Prostate gland (tissue), 2 donors: ENCODE measurements at places on chromosomes 13 and 19. TPM values are rescaled to one million over a fixed set of nuclear protein-coding genes. Genes with fewer than 3 reads are reported as not detected.

Gene C19orf67
- 0.97 TPM for total RNA-seq

Gene CD22
- not detected for total RNA-seq

GRCh38 chr19:29491995-29492577 is 33.7 kb upstream of the VSTM2B start:
- DNase-seq = no peak

DNA sequence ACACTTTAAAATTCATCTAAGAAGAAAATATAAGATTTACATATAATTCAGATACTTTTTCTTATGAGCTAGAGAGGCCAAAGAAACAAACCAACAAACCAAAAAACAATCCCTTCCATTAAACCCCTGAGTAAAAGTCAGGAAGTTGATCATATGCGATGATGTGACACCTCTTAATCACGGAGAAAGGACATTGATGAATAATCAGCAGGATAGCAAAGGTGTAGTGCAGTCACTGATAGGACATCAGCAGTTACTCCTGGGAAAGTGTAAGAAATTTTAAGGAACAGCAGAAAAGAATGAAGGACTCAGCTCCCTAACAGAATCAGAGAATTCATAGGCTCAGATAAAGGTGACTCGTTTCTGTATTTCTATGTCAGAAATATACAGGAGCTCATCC is 202.4 kb upstream of the EDNRB start:
- DNase-seq = no peak

DNA sequence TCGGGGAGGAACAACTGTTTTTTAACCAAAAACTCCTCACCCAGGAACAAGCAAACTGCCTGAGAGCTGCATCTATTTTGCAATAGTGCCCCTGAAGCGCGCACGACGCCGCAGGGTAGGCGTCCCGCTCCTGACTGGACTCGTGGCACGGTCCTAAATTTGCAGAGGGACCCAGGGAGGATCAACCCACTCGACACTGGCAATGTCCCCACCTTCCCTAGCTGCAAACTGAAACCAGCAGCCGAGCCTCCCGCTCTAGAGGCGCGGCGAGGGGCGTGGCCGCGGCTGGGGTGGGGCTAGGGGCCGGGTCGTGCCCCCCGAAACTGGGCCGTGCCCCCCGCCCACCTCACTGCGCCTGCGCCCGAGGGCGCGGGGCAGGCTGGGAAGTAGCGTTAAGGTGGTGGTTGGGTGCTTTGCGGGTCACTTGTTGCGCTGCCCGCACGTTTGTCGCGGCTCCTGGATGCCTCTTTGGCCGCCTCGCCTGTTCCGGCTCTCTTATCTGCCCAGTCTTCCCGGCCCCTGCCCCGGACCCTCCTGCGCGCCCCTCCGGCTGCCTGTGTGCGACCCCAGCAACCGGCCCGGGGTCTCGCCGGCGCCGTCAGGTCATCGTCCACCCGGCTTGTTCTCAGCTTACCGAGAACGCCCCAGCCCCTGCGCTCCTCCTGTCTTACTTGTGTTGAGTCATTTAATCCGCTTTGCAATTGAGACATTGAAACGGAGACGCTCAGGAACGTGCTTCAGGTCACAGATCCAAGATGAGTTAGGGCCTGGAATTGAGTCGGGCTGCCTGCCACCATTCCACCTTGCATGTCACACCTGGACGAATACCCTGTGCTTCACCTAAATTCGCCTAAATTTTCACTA is 37.9 kb upstream of the LSM14A start:
- DNase-seq = peak; percentile 63

DNA sequence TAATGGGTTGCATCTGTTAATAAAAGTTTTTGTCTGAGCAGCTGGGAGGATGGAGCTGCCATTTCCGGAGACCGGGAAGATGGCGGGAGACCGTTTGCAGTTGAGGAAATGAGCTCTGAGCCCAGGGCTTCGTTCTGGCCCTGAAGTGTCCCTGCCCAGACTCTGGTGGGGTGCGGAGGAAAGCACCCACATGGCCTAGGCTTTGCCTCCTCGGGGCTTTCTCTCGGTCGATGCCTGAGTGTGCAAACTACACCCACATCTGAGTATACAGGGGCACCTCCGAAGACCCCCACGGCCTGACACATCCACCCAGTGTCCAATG is 15.6 kb upstream of the NANOS3 start:
- no peak for DNase-seq

- no peak for DNase-seq
These were observed 16.5 kb upstream of the FOSB start for GRCh38 chr19:45451131-45451849.

DNA sequence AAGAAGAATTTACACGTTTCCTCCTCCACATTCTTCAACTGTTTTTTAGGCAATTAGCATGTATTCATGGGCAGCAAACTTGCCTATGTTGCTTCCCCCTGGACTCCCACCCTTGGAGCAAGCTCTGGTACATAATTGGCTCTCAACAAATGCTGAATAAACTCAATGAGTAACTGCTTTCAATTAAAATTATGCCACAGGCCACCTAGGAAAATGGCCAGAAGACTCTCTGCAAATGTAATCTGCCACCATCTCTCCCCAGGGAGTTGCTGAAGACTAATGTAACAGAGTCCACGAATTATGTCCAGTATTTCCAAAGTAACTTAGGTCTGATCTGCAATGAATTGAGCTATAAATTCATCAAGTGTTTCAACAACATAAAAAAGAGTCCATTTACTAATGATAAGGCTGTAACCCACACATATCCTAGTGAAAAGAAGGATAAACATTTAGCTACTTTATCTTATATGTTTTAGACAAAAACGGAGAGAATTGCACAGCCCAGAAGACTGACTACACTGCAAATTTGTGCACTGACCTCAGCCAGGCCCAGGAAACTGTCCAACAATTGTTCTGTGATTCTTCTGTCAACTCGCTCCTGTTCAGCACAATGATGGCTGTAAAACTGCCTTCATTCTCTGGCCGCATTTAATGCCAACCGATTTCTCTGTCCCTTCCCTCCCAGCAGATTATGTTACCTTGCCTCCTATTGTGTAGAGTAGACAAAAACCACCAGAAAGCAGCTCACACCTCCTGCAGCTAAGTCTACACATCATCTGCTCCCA is 808.6 kb upstream of the ARGLU1 start:
- no peak for DNase-seq

DNA sequence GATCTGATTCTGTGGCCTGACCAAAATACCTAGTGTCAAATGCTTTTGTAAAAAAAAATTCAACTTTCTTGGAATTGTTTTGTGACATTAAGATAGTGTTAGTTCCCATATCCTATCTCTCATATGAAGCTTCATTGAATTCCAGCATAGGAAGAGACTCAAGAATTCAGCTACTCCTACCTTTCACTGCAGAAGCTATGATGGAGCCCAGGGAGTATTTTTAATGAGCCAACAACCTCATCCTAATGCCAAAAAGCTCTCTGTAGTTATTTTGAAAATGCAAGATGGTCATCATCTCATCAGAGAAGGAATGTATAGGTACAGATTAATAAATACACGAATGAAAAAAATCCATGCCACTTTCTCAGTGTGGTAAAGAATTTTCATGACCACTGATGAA is 431.2 kb upstream of the SGCG start:
- no peak for DNase-seq

GRCh38 chr13:70338609-70339008 is 230.4 kb upstream of the KLHL1 start:
- DNase-seq = no peak
